Tibial nerve (tissue), 4 donors: ENCODE measurements at places on chromosomes 11 and 22. TPM values are rescaled to one million over a fixed set of nuclear protein-coding genes. Genes with fewer than 3 reads are reported as not detected.

DNA sequence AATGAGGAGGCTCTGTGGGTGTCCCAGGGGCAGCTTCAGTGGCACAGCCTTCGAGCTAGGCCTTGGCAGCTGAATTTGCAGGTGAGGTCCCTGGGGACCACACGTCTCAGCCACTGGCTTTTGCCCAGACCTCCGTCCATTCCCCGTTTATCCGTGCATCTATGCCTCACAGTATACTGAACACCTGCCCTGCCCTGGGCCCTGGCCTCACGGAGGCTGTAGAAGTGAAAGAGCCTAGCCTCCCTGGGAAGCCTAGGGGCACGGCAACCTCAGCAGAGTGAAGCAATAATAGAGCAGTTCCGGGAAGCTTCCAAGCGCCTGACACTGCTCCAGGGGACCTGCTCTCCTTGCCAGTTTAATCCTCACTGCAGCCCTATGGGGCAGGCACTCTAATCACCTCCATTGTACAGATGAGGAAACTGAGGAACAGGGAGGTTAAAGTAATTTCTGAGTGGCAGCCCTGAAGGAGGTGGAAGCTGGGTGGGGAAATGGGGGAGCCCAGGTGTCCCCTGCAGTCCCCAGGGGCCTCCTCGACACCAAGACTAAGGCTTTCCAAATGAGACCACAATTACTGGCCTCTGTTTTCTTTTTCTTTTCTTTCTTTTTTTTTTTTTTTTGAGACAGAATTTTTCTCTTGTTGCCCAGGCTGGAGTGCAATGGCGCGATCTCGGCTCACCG, 2.7 kb upstream of the NFAM1 start:
- no peaks in the 10 kb centered on the region for H3K36me3 ChIP-seq
- H3K27me3 ChIP-seq, result no peaks in the 10 kb centered on the region
- H3K4me1 ChIP-seq, result peaks cover 47% of the 10 kb centered on the region
- no peak overlapping the region for H3K4me3 ChIP-seq

DNA sequence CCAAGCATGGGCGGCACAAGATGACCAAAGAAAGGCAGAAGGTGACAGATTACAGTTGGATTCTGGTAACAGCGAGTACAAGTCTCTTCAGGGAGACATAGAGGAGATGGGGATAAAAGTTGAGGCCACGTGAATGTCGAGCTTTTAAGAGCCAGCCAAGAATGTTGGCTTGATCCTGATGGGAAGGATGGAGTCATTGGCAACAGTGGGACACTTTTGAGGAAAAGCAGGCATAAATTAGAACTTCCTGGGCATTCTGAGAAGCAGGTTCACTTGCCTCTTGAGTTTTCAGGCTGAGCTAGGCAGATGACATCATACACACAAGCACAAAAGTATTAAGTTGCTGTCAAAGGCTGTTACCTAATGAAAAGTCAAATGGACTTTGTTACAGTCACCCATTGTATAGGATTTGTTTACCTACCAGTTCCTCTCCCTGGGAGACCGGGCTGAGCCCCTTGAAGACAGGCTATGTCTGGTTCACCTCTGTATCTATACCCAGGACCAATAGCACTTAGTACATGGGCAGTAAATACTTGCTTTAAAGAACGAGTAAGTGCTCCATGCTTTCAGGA, 41.1 kb downstream of the TNRC6B start:
- peaks cover 36% of the 10 kb centered on the region for H3K4me1 ChIP-seq
- no peak overlapping the region for H3K4me3 ChIP-seq
- no peak for DNase-seq
- H3K27me3 ChIP-seq, result no peaks in the 10 kb centered on the region

GRCh38 chr11:2663506-2663905, 36.3 kb downstream of the KCNQ1OT1 start:
- H3K4me1 ChIP-seq, result no peaks in the 10 kb centered on the region
- H3K27ac ChIP-seq, result no peak overlapping the region
- H3K27me3 ChIP-seq, result no peaks in the 10 kb centered on the region
- no peak for DNase-seq
- no peaks in the 10 kb centered on the region for H3K36me3 ChIP-seq

GRCh38 chr11:109267293-109268095, 154.5 kb upstream of the C11orf87 start:
- H3K36me3 ChIP-seq, result no peaks in the 10 kb centered on the region
- no peaks in the 10 kb centered on the region for H3K4me1 ChIP-seq
- H3K4me3 ChIP-seq, result no peak overlapping the region

DNA sequence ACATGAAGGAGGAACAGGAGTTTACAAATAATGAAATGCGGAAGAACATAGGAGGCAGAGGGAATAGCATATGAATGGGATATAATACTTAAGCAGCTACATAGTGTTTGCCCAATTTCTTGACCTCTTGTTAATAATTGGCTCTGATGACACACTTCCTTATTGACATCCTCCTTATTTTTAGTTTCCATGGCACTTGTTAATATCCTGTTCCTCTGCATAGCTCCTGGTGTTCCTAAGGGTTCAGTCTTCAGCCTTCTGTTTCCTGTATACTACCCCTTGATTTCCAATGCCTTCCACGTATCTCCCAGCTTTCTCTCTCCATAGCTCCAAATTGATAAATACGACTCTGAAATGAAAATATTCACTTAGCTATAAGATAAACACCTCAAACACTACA, 663.8 kb upstream of the API5 start:
- no peak for DNase-seq
- no peak overlapping the region for H3K4me3 ChIP-seq
- H3K4me1 ChIP-seq, result no peaks in the 10 kb centered on the region
- H3K27me3 ChIP-seq, result no peaks in the 10 kb centered on the region

DNA sequence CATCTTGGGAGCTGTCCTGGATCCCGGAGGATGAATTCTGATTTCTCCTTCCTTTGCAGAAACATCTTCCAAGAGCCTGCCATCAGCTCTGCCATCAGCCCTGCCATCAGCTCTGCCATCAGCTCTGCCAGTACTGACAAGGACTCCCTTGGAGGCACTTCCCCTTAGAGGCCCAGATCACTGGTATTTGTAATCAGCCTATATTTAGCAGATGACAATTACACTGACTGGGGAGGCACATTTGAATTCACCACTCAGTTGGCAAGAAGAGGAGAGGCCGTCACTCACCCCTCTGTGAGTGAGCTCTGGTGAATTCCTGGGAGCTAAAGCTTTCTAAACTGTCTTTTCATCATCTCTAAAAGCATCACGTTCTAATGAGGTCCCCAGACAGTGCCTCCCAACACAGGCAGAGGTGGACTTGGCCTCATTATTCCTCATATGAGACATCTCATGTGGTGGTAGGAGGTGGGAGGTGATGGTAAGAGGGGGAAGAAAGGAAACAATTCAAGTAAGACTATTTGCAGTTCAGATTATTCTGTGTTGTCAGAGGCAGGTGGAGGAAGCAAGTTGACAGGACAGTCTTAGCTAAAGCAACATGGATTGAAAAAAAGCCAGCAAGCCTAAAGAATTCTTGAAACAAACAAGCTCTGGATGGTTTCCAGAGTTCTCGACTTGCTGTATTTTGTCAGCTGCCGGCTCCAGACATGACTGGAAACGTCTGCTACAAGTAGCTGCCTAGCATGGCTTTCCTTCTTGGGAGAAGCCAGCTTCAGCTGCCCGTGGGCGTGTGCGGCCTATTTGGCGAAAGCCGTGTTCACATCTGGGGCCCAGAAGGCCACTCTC, 771.7 kb downstream of the TBC1D22A start:
- DNase-seq, result peak; percentile 14
- no peak overlapping the region for H3K27ac ChIP-seq
- H3K4me3 ChIP-seq, result no peak overlapping the region
- no peaks in the 10 kb centered on the region for H3K4me1 ChIP-seq

Gene MRGPRE
- not detected for total RNA-seq

Gene KIRREL3
- not detected for total RNA-seq

Gene PPP1R14B
- 187 TPM for total RNA-seq
